Stimulated activated CD8-positive, alpha-beta memory T cell treated with anti-CD3 and anti-CD28 coated beads, Interleukin-4, amount 100 ng/mL, for 48 hours (primary cell): ENCODE measurements at places on chromosomes 12 and 14.

GRCh38 chr12:93954166-93955112 is 193.9 kb upstream of the PLXNC1 start:
- DNase-seq = no peak

DNA sequence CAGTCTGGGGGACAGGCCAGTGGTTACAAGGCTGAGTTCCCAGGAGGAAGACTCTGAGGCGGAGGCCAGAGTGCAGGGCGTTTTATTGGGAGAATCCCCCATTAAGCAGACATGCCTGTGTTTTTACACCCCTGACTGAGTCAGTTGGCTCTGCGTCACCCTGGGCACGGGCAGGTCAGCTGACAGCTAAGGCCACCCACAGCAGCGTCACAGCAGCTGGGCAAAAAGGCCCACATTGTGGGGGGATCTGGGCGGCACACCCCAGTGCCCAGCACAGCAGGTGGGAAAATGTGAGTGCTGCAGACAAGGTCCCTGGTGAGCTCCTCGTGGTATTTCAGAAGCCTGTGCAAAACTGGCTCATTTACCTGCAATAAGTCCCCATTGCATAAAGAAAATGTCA is 184.7 kb downstream of the AACS start:
- DNase-seq = no peak

GRCh38 chr12:91617818-91618217 is 435.2 kb upstream of the DCN start:
- no peak for DNase-seq

DNA sequence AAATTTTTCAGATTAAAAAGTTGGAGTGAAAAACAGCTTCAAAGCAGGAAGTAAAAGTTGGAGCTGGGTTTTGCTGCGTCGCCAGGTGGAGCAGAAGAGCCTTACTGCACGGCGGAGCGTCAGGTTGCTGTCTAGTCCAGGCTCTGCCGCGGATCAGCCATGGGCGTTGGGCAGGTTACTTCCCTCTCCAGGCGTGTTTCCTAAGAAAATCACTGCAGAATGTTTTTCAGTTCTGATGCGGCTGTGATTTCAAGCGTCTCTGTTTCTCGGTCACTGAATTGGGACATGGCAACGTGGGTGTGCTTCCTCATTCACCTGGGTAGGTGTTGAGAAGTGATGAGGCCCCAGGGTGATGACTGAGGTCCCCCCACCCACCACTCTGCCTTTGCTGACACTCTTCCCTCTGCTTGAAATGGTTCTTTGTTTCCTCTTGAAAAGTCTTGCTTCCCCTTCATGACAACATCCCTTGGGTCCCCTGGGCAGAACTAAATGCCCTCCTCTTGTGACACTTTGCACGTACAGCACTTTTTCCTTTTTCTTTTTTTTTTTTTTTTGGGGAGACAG is 7.6 kb downstream of the EVL start:
- DNase-seq = peak; percentile 71

DNA sequence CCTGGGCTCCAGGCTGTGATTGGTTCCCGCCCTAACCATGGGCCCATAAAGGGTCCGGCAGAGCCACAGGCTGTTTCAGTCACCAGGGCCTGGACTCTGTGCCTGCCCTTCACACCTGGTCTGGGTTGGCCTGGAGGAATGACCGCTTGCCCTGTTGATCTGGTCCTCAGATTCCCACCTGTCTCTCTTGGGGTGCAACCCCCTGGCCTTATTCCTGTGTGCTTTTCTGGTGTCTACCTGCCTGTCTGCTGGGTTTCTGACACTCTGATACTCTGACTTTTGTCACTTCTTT is 2.9 kb upstream of the KRT83 start:
- no peak for DNase-seq
